ENCODE measurements at places on chromosomes 16 and 17. TPM values are rescaled to one million over a fixed set of nuclear protein-coding genes. Genes with fewer than 3 reads are reported as not detected.

GRCh38 chr17:77085926-77086432, 54.8 kb upstream of the SEC14L1 start:
- no peak for DNase-seq

The IL34 gene
- total RNA-seq: 1.3 TPM

DNA sequence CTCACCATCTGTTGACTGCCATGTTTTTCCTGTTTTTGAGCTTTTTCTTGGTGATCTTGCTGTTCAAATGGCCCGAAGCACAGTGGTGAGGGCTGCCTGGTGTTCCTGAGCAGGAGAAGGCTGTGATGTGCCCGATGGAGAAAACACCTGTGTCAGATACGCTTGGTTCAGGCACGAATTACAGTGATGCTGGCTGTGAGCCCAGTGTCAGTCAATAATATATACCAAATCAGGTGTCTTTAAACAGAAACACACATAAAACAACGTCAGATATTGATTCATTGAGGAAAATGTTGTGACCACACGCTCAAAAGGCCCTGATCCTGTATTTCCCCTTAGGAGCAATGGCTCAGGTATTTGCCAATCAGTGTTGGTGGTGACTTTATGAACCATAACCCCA, 111.7 kb downstream of the SDR42E1 start:
- no peak for DNase-seq

DNA sequence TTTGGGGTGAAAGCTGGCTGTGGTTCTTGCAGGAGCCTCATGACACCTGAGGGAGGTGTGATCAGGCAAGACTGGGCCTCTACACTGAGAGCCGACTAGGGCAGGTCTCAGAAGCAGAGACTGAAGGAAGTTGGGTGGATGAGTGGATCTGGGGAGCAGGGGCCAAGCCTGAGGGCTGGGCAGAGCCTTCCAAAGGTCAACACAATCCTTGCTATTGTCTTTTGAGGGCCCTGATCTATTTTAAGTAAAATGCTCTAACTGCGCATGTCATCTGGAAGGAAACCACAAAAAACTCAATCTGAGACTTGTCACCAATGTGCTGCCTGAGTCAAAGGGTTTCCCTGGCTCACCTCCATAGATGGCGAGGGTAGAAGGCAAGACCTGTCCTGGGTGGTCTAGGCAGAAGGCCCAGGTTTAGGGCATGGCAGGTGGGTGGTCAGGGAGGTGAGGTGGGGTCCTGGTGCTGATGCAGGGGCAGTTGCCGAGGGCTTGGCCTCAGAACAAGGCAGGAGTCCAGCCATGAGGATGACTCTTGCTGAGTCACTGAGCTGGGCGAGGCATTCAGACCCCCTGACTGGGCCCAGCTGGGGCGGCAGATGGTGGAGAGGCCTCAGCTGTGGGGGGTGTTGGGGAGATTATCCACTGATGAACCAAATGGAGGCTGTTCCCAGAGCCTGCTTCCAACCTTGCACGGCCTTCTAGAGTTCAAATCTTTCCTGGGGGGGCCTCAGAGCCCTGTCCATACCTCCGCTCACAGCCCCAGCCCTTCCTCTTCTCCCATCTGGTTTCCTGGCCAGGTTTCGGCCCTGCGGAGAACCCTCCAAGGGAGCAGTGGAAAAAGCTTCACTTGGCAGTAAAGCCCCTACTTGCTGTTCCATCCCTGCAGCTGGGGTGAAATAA, 5.1 kb downstream of the MVP start:
- no peak for DNase-seq

The RNF112 gene
- 3.0 TPM for total RNA-seq

DNA sequence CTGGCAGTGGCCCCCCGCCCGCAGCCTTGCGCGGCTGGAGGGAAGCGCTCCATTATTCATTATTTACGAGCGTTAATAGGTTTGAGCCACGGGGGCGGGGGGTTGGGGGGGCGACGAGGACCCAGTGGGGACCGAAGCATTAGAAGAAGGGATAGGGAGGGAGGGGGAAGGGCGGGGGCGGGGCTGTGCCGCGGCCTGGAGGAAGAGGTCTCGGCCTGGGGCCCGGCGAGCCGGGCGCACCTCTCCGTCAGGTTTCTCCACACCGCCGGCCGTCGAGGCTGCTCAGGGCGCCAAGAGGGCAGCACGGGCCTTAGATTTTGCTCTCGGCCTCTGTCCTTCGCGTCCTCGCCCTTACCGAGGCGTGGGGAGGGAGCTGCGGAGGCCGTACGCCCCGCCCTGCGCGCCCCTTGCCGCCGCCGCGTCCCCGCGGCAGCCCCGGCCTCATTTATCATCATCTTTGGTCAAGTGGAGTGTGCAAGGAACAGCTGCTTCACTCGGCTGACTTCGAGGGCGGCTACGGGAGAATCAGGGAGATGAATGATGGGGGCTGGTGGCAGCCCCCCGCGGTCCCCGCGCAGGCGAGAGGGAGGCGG, 54.2 kb downstream of the SREBF1 start:
- no peak for DNase-seq

DNA sequence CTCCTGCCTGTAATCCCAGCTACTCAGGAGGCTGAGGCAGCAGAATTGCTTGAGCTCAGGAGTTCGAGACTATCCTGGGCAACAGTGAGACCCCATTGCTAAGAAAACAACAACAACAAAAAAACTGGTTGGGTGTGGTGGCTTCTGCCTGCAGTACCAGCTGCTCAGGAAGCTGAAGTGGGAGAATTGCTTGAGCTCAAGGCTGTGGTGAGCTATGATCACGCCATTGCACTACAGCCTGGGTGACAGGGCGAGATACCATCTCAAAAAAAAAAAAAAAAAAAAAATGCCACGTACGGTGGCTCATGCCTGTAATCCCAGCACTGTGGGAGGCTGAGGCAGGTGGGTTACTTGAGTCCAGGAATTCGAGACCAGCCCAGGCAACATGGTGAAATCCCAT, 34.1 kb downstream of the NME2 start:
- DNase-seq: no peak

All from omental fat pad (tissue), 4 donors.